T-cell (primary cell): ENCODE measurements at places on chromosomes 11 and 22.
A peak's percentile ranks its signal among the peaks of the same experiment; 100 is the strongest.

DNA sequence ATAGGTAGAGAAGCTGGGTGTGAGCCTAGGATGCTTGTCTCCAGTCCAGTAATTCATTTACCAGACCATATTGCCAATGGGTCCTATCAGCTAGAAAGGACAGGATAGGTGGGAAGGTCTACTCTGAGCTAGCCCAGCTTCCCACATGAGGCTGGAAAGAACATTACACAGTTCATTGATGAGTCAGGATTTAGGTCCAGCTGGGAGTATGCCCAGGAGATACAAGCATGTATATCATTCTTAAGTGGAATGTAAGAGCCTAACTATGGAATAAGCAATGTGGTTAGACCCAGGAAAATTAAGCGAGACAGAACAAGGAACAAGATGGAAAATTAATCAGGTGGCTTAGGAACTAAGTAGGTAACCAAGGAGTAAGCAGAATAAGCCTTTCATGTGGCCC is 59.0 kb upstream of the TBCEL start:
- H3K27ac ChIP-seq = no peak overlapping the region
- no peak for DNase-seq
- no peak overlapping the region for H3K4me3 ChIP-seq
- H3K4me1 ChIP-seq = no peaks in the 10 kb centered on the region
- H3K27me3 ChIP-seq = peaks cover 24% of the 10 kb centered on the region

GRCh38 chr22:22928666-22929380 is 41.2 kb downstream of the IGLL5 start:
- H3K36me3 ChIP-seq = no peaks in the 10 kb centered on the region
- DNase-seq = peak; percentile 15
- H3K27ac ChIP-seq = peak overlapping the region; percentile 34
- H3K27me3 ChIP-seq = peaks cover 22% of the 10 kb centered on the region
- H3K4me3 ChIP-seq = no peak overlapping the region

DNA sequence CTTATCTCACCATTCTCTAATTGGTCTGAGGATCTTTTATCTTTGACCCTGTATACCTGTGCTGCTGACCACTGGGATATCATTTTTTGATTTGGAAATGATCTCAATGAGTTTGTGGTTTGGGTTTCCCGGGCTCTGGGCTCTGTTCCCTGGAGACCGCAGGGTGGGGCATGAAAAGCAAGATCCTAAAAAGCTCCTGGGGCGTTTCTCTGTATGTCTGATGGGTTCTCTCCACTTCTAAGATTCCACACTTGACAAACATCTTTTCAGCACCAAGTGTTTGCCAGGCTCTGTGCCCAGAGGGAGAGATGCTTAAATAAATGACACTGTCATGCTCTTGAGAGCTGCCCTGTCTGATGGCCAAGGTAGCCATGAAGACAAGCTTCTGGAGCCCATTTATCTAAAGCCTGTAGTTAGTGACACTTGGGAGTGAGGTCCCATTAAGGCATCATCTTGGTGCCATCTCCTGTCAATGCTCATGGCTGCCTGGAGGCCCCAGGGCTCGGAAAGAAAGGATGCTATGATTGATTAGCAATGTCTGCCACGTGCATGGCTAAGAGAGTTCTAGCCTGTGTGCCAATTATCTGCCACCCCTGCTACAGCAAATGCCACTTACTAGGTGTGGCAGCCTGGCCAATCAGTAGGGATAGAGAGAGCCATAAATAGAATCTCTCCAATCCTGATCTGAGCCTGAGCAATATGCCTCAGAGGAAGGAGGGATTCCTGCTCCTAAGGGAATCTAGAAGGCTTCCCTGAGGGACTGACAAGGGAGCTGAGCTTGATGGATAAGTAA is 531.6 kb downstream of the MN1 start:
- no peak overlapping the region for H3K27ac ChIP-seq
- no peaks in the 10 kb centered on the region for H3K36me3 ChIP-seq
- H3K4me1 ChIP-seq = no peaks in the 10 kb centered on the region

DNA sequence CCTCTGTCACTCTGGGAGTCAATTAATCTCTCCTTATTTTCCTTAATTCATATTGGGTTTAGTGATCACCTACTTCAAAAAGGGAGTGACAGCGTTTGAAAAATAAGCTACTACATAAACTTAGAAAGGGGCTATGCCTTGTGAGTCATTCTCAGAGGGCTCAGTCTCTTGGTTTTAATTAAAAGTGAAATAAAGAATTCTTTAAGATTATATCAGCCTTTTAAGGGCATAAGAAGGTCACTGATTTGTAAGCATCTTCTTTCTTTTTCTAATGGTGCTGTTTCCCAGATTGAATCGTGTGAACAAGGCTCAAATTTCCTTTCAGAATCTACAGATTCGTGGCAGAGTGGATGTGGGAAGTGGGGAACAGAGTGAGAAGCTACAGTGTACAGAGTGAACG is 636.2 kb upstream of the CCDC90B start:
- H3K4me3 ChIP-seq = no peak overlapping the region
- no peak for DNase-seq
- no peak overlapping the region for H3K27ac ChIP-seq
- no peaks in the 10 kb centered on the region for H3K27me3 ChIP-seq

DNA sequence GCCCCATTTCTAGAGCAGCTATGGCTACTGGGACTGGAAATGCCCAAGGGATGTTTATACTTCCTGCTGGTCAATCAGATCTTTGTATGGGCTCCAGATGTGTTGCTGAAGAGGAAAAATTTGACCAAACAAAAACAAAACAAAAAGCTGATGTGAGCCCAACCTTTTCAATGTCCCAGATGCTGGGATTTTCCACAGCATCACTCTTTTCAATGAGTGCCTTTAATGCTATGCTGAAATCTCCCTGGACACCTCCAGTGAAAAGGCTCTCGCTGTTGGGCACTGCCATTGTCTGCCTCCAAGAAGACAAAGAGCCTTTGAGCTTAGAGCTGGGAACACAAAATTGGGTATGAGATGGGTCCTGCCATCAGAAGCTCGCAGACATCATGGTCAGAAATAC is 671.9 kb downstream of the NTM start:
- H3K27ac ChIP-seq = no peak overlapping the region
- no peaks in the 10 kb centered on the region for H3K27me3 ChIP-seq
- H3K36me3 ChIP-seq = no peaks in the 10 kb centered on the region
- H3K4me1 ChIP-seq = no peaks in the 10 kb centered on the region
- H3K4me3 ChIP-seq = no peak overlapping the region

DNA sequence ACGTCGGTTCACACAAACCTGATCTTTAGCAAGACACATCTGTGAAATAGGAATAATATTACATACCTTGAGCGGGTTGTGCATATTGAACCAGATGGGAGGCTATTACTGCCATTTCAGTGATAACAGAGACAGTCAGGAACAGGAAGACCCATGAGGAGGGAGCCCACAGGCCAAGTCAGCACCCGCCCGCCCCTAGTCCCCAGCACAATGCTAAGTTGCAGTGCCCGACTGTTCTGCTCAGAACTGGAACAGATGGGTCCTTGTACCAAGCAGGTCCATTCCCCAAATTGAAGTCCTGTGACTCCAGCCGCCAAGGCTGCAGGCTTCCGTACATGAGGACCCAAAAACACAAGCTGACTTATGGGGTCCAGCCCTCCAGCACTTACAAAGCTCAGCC is 9.3 kb downstream of the CXCR5 start:
- peak overlapping the region; percentile 4 for H3K4me3 ChIP-seq
- H3K36me3 ChIP-seq = peaks cover 20% of the 10 kb centered on the region
- H3K27ac ChIP-seq = peak overlapping the region; percentile 64
- no peak for DNase-seq

GRCh38 chr11:57622263-57622662 is 24.8 kb downstream of the SERPING1 start:
- H3K4me1 ChIP-seq = no peaks in the 10 kb centered on the region
- H3K27ac ChIP-seq = no peak overlapping the region
- no peaks in the 10 kb centered on the region for H3K27me3 ChIP-seq
- no peaks in the 10 kb centered on the region for H3K36me3 ChIP-seq

DNA sequence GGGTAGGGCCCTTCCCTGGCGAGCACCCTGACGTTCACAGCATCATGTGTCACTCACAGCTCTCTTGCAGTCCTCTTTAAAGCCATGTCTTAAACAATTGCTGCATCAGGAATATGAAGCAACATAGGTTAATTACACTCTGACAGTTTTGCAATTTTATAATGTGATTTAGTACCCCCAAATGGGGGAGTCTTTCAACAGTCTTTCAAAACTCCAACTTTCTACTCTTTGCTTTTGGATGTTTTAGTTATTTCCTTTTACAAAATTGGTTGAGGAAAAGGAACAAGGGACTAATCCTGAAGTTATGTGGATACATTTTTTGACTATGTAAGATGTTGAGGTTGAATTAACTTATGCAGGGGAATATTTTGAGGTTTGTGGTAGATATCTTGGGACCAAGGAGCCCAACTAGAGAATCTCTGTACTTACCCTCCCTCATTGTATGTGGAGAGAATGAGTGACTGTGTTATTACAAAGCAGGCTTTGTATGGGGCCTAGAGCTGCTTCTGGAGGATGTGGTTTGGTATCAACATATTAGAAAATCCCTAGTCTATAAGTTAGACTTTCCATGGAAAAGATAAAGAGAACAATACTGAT is at the start of gene MMP8:
TSS of gene MMP8 (minus strand) at position 51 of the 597 bp plus-strand sequence. CDS start 99 bp downstream, outside the sequence.
- no peaks in the 10 kb centered on the region for H3K27me3 ChIP-seq
- no peaks in the 10 kb centered on the region for H3K4me1 ChIP-seq
- H3K4me3 ChIP-seq = no peak within 1 kb of the TSS
- no peak for DNase-seq
- no peak within 1 kb of the TSS for H3K27ac ChIP-seq

GRCh38 chr11:63243533-63243932 is at the start of gene SLC22A25:
Gene SLC22A25 (minus strand): TSS chr11:63243599. CDS start chr11:63229652, 13,947 bp downstream.
- peaks cover 13% of the 10 kb centered on the region for H3K27me3 ChIP-seq
- peaks cover 3% of the 10 kb centered on the region for H3K4me1 ChIP-seq
- H3K27ac ChIP-seq = no peak within 1 kb of the TSS
- no peak within 1 kb of the TSS for H3K4me3 ChIP-seq

DNA sequence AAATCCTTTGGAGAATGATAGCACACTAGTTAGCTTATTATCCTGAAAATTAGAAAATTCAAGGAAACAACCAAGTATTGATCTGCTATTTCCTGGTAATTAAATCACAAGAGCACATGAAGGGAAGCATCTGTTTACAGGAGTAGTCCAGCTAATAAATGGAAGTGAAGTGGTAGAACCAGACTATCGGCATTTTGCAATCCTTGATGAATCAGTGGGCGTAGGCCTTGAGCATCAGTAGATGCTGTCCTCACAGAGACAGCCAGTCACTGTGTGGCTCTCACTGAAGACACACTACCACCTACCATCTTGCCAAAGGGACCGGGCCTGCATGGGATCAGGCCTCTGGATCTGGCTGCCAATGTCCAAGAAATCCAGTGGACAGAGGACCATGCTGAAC is 69.8 kb downstream of the FBLN1 start:
- H3K36me3 ChIP-seq = no peaks in the 10 kb centered on the region
- no peak overlapping the region for H3K4me3 ChIP-seq
- H3K27me3 ChIP-seq = peaks cover 22% of the 10 kb centered on the region
- no peak for DNase-seq

GRCh38 chr11:82831364-82831763 is 68.9 kb downstream of the PRCP start:
- no peak for DNase-seq
- no peak overlapping the region for H3K4me3 ChIP-seq
- H3K36me3 ChIP-seq = no peaks in the 10 kb centered on the region
- no peaks in the 10 kb centered on the region for H3K4me1 ChIP-seq

DNA sequence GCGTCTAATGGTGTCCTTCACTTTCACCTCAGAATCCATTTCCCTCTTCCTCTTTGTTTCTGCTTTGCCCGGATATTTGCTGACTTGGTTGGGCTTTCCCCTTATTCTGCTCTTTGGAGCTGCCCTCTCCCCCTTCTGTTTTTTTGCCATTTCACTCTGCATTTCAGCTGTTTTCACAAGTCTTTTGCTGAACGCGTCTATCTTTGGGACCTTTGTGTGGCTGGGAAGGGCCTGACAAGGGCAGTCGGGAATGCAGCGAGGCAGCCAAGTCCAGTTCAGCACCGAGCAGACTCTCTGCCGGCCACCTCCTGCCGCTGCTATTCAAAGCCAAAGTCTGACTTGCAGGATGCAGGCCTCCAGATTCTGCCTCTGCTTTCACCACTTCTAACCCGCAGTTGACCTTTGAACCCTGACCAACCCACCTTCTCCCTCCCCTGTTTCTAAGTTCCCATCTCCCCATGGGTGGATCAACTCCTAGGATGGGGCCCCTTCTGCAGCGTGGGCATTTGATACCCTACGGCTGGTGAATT is 38.2 kb downstream of the FEZ1 start:
- H3K36me3 ChIP-seq = no peaks in the 10 kb centered on the region
- H3K4me1 ChIP-seq = no peaks in the 10 kb centered on the region
- H3K27ac ChIP-seq = no peak overlapping the region
- H3K4me3 ChIP-seq = no peak overlapping the region

- H3K36me3 ChIP-seq = no peaks in the 10 kb centered on the region
- peaks cover 31% of the 10 kb centered on the region for H3K27me3 ChIP-seq
- no peaks in the 10 kb centered on the region for H3K4me1 ChIP-seq
- H3K27ac ChIP-seq = no peak overlapping the region
These were observed 21.8 kb upstream of the RNASEH2C start for GRCh38 chr11:65742353-65742752.

GRCh38 chr22:31122532-31123291 is at the start of gene INPP5J:
Gene INPP5J (plus strand): TSS chr22:31122966. CDS start chr22:31123015, 49 bp downstream.
- H3K27ac ChIP-seq = no peak within 1 kb of the TSS
- H3K36me3 ChIP-seq = no peaks in the 10 kb centered on the region
- H3K4me1 ChIP-seq = no peaks in the 10 kb centered on the region

GRCh38 chr11:88114486-88115045 is 60.7 kb downstream of the RAB38 start:
- H3K36me3 ChIP-seq = no peaks in the 10 kb centered on the region
- H3K27me3 ChIP-seq = no peaks in the 10 kb centered on the region
- H3K4me1 ChIP-seq = no peaks in the 10 kb centered on the region
- DNase-seq = no peak
- no peak overlapping the region for H3K4me3 ChIP-seq
- no peak overlapping the region for H3K27ac ChIP-seq

DNA sequence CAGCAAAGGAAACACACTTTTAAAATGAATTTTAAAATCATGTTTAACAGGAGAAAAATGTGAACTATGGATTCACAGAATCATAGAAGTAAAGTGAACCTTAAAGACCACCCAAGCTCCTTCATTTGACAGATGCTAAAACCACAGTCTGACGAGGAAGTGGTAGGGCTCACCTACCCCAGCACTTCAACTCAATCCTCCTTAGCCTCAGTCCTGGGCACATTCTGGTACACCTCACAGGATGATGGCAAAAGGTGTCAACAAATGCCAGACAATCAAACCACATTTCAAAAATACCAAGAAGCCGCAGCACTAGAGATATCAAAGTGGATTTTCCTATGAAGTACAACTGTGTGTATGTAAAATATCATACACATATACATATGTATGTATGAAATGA is 43.1 kb downstream of the PITPNB start:
- peaks cover 27% of the 10 kb centered on the region for H3K36me3 ChIP-seq
- H3K4me3 ChIP-seq = no peak overlapping the region
- peaks cover 14% of the 10 kb centered on the region for H3K4me1 ChIP-seq
- no peak overlapping the region for H3K27ac ChIP-seq

GRCh38 chr22:50173311-50173982 is 2.9 kb downstream of the PANX2 start:
- no peak overlapping the region for H3K27ac ChIP-seq
- no peaks in the 10 kb centered on the region for H3K4me1 ChIP-seq
- no peaks in the 10 kb centered on the region for H3K36me3 ChIP-seq
- no peak overlapping the region for H3K4me3 ChIP-seq
- peaks cover 4% of the 10 kb centered on the region for H3K27me3 ChIP-seq
- no peak for DNase-seq

- H3K27ac ChIP-seq = no peak overlapping the region
- H3K4me3 ChIP-seq = no peak overlapping the region
- no peak for DNase-seq
- no peaks in the 10 kb centered on the region for H3K27me3 ChIP-seq
- H3K36me3 ChIP-seq = no peaks in the 10 kb centered on the region
- peaks cover 7% of the 10 kb centered on the region for H3K4me1 ChIP-seq
These were observed 52.6 kb upstream of the EMID1 start for GRCh38 chr22:29152954-29153719.
